ENCODE measurements at places on chromosomes 13 and 19.

DNA sequence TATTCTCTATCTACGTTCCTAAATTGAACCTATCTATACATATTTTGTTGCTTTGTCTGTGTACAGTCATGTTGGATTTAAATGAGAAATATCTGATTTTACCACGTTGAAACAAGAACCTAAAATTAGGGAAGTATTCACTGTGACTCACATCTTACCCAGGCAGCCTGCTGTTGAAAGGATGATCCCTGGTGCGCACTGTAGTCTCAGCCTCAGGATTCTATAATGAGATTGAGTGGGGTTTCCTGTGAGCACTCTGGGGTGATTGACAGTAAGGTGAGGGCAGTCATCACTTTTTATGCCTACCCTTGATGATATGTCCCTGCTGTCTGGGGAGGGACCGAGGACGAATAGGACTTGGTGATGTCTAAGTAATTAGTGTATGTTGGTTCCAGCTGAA lies 35.4 kb downstream of the PCCA start:
- DNase-seq: no peak

- DNase-seq: no peak
These were observed 1.6 kb upstream of the TMEM161A start for GRCh38 chr19:19139876-19140229.

- no peak for DNase-seq
These were observed 1.9 kb downstream of the ARHGAP33 start for GRCh38 chr19:35777086-35777841.

DNA sequence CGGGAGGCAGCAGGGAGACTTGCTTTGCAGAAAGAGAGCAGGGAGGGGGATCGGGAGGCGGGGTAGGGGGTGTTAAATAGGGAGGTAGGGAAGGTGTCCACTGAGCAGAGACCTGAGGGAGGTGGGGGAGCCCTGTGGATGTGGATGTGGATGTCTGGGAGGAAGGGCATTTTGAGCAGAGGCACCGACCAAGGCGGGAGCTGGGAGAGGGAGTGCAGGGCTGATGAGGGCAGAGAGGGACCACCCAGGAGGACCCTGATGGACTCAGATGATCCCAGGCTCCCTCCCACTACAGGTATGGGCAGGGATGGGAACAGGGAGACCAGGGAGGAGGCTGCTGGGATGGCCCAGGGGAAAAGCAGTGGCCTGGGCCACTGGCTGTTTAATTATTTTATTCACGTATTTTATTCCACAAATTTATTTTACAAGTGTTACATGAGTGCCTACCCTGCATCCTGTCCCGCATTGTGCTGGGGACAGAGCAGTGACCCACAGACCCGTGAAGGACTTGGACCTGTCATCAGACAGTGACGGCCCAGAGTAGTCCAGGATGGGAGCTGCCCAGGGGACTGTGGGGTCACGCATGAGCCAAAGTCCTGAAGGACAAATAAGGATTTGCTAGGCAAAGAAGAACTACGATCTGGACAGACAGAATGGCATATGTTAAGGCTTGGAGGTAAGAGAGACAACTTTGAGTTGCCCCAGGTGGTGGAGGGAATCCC lies 5.3 kb downstream of the GRAMD1A start:
- DNase-seq: no peak

- peak; percentile 33 for DNase-seq
These were observed at the start of gene THSD1 for GRCh38 chr13:52405767-52406494. TSS of gene THSD1 (minus strand) at chr13:52406172. CDS start at chr13:52402600, 3,572 bp downstream.

GRCh38 chr13:31207661-31208552 lies 8.1 kb downstream of the B3GLCT start:
- DNase-seq: no peak

DNA sequence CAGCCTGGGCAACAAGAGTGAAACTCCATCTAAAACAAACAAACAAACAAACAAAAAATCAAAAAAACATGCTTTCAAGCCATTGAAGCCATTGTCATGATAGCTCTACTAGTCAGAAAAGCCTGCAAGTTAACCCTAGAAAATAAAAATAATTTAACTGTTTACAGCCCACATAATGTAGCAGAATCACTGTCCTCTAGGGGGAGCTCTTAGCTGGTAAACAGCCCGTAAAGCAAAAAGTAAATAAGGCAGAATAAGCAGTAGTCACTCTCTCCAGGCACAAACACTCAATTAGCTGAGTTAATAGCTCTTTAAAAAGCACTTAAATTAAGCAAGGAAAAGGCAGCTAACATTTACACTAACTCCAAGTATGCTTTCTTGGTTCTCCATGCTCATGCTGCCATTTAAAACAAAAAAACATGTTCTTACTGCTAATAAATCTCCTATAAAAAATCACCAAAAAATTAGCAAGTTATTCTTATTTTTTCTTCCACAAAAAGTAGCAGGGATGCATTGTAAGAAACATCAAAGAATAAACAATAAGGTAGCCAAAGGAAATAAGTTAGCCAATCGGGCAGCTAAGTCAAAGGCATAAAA lies 11.3 kb downstream of the LILRB4 start:
- peak; percentile 86 for DNase-seq

GRCh38 chr13:29908416-29909080 lies 58.1 kb upstream of the UBL3 start:
- DNase-seq: no peak

- no peak for DNase-seq
These were observed 55.9 kb downstream of the RASA3 start for GRCh38 chr13:114076329-114077090.

GRCh38 chr19:46728208-46728607 lies 11.3 kb upstream of the PRKD2 start:
- DNase-seq: no peak

GRCh38 chr13:52924289-52925148 lies 76.1 kb upstream of the PCDH8 start:
- DNase-seq: no peak

DNA sequence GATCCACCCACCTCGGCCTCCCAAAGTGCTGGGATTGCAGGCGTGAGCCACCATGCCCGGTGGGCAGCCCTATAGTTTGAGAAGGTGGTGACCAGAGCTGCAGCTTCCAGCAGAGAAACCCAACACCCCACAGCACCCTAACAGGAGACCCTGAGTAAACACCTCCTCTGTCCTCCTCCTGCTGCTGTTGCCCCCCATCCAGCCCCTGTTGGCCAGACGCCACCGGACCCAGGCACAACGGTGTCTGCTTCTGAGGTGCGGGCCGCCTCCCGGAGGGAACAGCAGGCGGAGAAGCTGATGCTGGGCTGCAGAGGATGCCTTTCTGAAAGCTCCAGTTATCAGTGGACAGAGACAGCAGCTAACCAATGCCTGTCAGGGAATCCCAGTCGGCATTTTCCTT lies 175.5 kb downstream of the COL4A1 start:
- no peak for DNase-seq

DNA sequence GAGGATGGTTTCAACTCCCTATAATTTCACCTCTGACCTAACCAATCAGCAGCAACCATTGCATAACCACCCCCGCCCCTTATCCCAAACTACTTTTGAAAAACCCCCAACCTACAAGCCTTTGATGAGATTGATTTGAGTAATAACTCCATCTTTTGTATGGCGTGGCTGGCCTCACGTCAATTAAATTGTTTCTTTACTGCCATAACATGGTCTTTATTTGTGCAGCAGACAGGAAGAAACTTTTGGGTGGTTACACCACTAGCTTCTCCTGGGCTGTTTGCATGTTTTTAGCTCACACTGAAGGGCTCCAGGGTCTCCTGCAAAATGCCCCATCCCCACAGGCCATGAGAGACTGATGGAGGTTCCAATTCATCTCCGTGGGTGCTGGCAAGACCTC lies 34.0 kb upstream of the PEG3 start:
- no peak for DNase-seq

DNA sequence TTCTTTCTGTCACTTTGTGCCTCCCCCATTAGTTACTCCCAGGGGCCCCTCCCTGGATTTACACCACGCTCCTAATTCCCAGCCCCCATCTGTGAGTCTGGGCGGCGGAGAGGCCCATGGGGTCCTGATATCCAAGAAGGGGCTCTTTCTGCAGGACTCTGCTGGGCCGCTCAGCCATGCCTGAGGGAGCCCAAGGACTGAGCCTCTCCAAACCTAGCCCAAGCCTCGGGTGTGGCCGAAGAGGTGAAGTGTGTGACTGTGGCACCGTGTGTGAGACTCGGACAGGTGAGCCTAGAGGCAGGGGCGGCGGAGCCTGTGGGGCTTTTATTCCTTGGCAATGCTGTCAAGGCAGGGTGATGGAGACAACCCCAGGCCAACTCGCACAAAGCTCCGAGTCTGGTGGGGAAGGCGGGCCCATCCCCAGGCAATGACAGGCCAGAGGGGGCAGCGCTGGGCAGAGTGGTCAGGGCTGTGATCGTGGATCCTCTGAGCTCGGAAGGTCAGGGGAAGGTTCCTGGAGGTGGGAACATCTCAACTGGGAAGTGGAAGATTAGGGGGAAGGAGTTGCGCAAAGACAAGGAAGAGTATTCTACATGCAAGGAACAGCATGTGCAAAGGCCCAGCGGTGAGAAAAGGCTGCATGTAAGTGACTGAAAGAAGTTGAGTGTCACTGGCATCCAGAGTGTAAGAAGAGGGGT lies 1.6 kb downstream of the PLEKHG2 start:
- DNase-seq: no peak

- no peak for DNase-seq
These were observed 24.2 kb upstream of the FBL start for GRCh38 chr19:39870171-39870971.

DNA sequence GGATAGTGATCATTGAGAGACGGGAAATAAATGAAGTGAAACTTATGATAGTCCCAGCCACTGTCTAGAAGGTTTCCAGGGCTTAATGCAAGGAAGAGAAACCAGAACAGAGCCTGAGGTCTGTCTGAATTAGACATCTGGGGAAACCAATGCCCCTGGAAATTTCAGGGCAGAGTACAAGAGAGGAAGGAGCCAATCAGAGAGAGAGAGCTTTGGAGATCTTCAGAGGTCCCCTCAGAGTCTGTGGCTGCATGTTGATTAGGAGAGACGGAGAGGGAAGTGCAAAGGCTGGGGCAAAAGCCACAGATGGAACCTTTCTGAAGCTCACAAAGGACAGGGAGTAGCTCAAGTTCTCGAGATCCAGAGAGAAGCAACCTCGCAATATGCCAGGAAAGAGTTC lies 378.0 kb downstream of the DNAJC15 start:
- peak; percentile 11 for DNase-seq

DNA sequence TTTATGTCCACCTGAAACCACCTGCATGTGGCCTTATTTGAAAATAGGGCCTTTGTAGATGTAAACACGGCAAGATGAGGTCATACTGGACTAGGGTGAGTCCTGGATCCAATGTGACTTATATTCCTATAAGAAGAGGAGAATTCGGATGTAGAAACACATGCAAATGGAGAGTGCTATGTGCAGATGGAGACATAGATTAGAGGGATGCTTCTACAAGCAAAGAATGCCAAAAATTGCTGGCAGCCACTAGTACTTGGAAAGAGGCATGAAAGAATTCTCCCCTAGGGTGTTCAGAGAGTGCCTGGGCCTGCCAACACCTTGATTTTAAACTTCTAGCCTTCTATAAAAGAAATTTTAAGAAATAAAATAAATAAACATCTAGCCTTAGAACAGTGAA lies 226.1 kb downstream of the RFC3 start:
- DNase-seq: no peak

DNA sequence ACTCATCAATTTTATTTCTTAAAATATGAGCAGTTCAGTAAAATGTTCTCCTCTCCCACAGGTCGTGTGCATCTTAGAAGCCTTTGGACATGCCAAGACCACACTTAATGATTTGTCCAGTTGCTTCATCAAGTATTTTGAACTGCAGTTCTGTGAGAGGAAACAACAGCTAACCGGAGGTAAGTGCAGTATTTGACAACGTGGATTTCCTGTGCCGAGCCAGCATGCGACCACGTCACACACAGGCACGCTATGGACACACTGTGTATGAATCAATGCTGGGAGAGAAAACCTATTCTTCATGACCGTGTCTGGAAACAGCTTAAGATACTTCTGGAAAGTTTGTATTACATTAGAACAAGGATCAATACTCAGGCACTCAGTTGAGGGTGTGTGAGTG lies 268.5 kb downstream of the MYO16 start:
- DNase-seq: peak; percentile 36

GRCh38 chr13:76329004-76329403 lies 557.2 kb downstream of the KCTD12 start:
- DNase-seq: peak; percentile 3

- DNase-seq: no peak
These were observed 67.3 kb upstream of the SACS start for GRCh38 chr13:23500849-23501248.

- peak; percentile 54 for DNase-seq
These were observed 507 bp upstream of the SWSAP1 start for GRCh38 chr19:11373885-11374432.

DNA sequence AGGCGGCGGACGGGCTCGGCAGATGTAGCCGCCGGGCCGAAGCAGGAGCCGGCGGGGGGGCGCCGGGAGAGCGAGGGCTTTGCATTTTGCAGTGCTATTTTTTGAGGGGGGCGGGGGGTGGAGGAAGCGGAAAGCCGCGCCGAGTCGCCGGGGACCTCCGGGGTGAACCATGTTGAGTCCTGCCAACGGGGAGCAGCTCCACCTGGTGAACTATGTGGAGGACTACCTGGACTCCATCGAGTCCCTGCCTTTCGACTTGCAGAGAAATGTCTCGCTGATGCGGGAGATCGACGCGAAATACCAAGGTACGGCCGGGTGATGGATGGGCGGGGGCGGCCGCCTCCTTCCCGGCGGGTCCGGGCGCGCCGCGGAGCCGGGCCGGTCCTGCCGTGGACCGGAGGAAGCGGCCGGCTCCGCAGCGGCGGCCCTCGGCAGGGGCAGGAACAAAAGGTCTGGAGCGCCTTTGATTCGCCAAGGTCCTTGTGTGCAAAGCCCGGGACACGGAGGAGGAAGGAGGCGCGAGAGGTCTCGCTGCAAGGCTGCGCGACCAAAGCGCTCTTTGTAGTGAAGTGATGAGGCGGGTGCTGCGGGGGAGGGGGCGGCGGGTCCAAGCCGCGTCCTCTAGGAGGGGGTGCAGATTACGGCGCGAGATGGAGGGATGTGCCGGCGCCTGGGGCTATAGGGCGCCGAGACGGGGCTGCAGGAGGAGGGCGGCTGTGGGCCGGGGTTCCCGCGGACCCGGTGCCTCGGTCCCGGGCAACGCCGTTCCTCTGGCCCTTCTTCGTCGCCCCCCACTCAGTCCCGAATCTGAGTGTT lies 689 bp downstream of the ING1 start:
- peak; percentile 66 for DNase-seq

DNA sequence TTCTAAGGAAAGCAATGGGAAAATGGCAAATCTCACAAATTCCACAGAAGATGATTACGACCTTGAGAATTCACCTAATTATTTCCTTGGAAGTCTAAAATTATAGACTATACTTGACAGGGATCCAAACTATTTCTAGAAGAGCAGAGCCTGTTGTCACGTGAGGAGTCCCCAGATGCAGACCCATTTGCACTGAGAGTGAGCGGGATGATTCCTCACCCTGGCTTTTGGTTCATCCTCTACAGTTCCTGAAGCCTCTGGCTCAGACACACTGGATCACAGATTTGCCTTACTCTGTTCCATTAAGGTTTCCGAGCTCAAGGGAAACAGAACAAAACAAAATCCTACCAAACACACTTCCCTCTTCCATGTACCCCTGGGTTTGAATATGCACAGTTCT lies 23.0 kb upstream of the CYSLTR2 start:
- DNase-seq: no peak

DNA sequence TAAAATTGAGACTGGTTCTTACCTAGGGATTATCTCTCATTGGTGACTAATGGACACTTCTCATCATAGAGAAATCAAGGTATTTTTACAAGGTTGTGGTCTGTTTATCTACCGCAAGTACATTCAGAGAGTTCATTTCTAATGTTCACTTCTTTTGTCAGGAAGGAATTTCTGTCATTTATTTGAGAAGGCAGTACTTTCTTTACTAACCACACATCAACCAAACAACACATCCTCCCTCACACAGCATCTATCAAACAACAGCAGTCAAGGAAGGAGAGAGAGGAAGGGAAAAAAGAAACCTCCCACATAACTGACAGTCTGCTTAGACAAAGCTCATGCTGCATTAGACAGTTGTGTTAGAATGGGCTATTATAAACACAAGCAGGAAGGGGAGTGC lies 182.3 kb upstream of the KLF12 start:
- DNase-seq: no peak
